ENCODE measurements at places on chromosomes 6 and 20. TPM values are rescaled to one million over a fixed set of nuclear protein-coding genes. Genes with fewer than 3 reads are reported as not detected.

DNA sequence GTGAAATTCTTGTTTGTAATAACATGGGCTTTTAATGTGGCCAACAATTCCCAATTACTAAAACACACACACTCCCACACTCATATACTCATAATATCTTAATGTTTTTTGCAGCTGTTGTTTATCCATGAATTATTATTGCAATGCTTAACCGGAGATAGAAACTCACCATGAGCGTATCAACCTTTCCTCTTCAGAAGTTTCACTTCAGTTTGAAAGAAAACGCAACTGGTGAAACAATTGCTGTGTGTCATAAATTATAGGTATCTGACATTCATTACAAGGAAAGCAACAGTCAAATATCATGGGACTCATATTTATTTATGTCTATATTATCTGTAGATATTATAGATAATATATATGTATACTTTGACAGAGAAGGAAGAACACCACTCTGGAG is 104.1 kb downstream of the HDGFL1 start:
- H3K27ac ChIP-seq, result no peak overlapping the region
- DNase-seq, result no peak
- H3K4me3 ChIP-seq, result no peak overlapping the region
- H3K27me3 ChIP-seq, result no peaks in the 10 kb centered on the region
- H3K36me3 ChIP-seq, result no peaks in the 10 kb centered on the region
- H3K4me1 ChIP-seq, result no peaks in the 10 kb centered on the region

GRCh38 chr6:45420909-45421708 is 43.4 kb upstream of the SUPT3H start:
- no peak overlapping the region for H3K27ac ChIP-seq
- H3K4me1 ChIP-seq, result no peaks in the 10 kb centered on the region
- H3K4me3 ChIP-seq, result no peak overlapping the region
- no peak for DNase-seq
- peaks cover 37% of the 10 kb centered on the region for H3K27me3 ChIP-seq

DNA sequence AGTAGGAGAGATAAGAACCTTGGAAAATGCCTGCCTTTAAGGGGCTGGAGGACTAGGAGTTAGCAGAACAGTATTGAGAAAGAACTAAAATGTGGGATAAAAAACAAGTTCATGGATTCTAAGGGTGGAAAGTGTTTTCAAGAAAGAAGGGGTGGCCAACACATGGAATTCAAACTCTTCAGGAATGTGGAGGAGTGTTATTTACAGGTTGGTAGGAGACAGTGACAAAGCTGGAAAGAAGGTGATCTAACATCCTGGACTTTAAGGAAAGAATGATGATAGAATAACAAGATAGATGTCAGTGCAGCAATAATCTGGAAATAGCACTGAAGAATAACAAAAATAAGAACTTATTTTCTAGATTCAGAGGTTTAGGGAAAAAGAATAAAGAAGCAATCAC is 54.0 kb upstream of the TNFRSF21 start:
- H3K27ac ChIP-seq, result no peak overlapping the region
- H3K4me1 ChIP-seq, result peaks cover 12% of the 10 kb centered on the region
- no peak for DNase-seq
- H3K27me3 ChIP-seq, result no peaks in the 10 kb centered on the region

- no peaks in the 10 kb centered on the region for H3K27me3 ChIP-seq
- no peaks in the 10 kb centered on the region for H3K4me1 ChIP-seq
- no peak overlapping the region for H3K4me3 ChIP-seq
Observed at GRCh38 chr6:56652231-56652630, 9.5 kb upstream of the DST start.

DNA sequence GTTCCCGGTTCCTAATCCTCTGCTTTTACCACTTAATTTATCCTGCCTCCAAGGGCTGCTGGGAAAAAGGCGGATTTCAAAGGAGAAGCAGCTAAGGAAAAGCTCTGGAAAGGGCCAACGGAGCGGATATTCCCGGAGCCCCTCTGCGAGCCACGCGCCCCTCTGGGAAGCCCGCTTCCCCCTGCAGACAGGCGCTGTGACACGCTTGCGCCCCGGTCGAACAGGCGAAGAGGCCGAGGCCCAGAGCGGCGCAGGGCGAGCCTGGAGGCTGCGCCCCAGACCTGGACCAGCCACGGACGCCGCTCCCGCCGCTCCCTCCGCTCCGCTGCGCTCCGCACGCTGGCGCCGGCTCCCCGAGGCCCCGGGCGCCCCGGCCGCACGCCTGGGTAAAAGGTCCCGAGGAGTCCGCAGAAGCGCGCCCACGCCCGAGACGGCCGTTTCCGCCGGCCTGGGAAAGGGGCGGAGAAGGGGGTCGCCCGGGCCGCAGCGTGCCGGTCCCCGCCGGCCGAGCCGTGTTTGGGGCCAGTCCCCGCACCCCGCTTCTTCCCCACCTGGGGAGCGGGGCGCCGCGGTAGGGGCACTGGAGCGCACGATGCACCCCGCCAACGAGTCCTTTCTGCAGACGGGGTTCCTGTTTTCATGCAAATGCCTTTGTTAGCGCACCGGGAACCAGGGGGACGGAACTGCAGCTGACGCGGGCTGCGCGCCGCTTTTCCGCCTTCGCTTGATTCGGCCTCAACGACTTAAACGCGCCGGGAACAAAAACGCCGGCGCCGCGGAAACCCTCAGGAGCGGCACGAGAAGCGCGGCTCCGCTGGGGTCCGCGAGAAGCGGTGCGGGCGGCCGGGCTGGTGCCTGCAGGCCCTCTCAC is 91.9 kb upstream of the SIRPA start:
- H3K27me3 ChIP-seq, result peaks cover 2% of the 10 kb centered on the region
- H3K36me3 ChIP-seq, result no peaks in the 10 kb centered on the region
- H3K4me1 ChIP-seq, result peaks cover 13% of the 10 kb centered on the region
- H3K4me3 ChIP-seq, result peak overlapping the region; percentile 62
- no peak overlapping the region for H3K27ac ChIP-seq
- no peak for DNase-seq

GRCh38 chr6:167485186-167485978 is 160.5 kb downstream of the TTLL2 start:
- H3K27me3 ChIP-seq, result 0 out of 2 replicates have a peak, but pooled peaks cover 1% of the 10 kb centered on the region
- no peaks in the 10 kb centered on the region for H3K4me1 ChIP-seq
- no peaks in the 10 kb centered on the region for H3K36me3 ChIP-seq

- H3K36me3 ChIP-seq, result no peaks in the 10 kb centered on the region
- no peaks in the 10 kb centered on the region for H3K27me3 ChIP-seq
- no peak for DNase-seq
- H3K27ac ChIP-seq, result no peak overlapping the region
Observed at GRCh38 chr6:162119341-162119740, 608.2 kb downstream of the PRKN start.

Gene XKR7
- polyA plus RNA-seq, result not detected

All from GM12878 (cell line).